ENCODE measurements at places on chromosomes 4 and X.

GRCh38 chrX:31007321-31007720 lies 64.5 kb downstream of the FTHL17 start:
- no peaks in the 10 kb centered on the region for H3K4me1 ChIP-seq
- no peaks in the 10 kb centered on the region for H3K27me3 ChIP-seq
- no peak overlapping the region for H3K4me3 ChIP-seq
- no peak overlapping the region for H3K27ac ChIP-seq
- H3K36me3 ChIP-seq, result no peaks in the 10 kb centered on the region
- DNase-seq, result no peak

DNA sequence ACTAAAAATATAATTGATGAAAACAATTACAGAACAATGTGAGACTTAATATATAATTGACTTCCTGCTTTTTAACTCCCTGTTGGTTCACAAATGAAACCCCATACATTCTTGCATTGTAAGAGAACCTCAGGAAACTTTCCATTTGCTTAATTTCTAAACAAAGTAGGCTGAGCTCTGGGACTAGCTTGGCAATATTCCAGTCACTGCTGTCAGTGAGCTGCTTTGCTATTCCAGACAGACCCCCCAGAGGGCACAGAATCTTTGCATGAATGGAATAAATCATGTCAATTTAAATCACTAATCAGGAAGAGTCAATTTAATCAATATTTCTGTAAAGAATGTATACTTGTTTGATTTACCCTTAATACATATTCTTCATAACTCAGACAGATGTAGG lies 110.6 kb downstream of the NEXMIF start:
- H3K4me1 ChIP-seq, result no peaks in the 10 kb centered on the region
- H3K27ac ChIP-seq, result no peak overlapping the region
- no peaks in the 10 kb centered on the region for H3K27me3 ChIP-seq
- no peak for DNase-seq
- no peak overlapping the region for H3K4me3 ChIP-seq

DNA sequence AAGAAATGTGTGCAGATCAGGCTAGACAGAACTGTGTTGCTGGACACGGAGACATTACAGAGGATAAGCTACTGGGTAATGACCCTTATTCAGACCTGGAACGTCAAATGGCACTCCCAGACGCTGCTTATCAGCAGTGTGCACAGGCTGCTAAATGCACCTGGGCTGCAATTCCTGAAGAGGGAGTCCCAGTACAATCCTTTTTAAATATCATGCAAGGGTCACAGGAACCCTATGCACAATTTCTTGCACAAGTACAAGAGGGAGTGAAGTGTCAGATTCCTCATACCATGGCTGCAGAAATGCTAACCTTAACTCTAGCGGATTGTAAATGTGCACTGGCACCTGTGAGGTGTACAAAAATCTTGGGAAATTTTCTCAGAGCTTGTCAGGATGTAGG lies 16.9 kb downstream of the SPIN2B start:
- no peak overlapping the region for H3K4me3 ChIP-seq
- no peak for DNase-seq
- no peaks in the 10 kb centered on the region for H3K36me3 ChIP-seq
- H3K27ac ChIP-seq, result no peak overlapping the region
- no peaks in the 10 kb centered on the region for H3K27me3 ChIP-seq
- H3K4me1 ChIP-seq, result no peaks in the 10 kb centered on the region

DNA sequence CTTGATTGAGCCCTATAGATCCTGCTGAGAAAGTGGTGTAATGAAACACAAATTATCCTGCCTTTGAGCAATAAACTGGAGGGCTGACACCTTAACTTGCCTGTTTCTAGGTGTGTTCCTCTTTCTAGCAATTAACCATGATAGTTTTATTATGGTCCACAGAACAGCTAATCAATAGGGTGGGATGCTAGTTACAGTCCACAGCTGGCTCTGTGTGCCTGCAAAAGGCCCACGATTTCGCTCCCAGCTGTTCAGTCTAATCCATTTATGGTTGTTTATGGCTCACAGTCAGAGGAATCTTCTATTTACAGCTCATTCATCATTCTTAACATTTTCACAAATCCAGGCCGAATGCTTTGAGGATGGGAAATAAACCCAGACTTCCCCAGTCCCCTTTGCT lies 674.9 kb downstream of the SMARCA1 start:
- no peaks in the 10 kb centered on the region for H3K4me1 ChIP-seq
- no peaks in the 10 kb centered on the region for H3K36me3 ChIP-seq
- no peak overlapping the region for H3K4me3 ChIP-seq
- no peak overlapping the region for H3K27ac ChIP-seq
- no peak for DNase-seq
- no peaks in the 10 kb centered on the region for H3K27me3 ChIP-seq

- peaks cover 3% of the 10 kb centered on the region for H3K27me3 ChIP-seq
- no peaks in the 10 kb centered on the region for H3K4me1 ChIP-seq
- no peaks in the 10 kb centered on the region for H3K36me3 ChIP-seq
- H3K27ac ChIP-seq, result no peak overlapping the region
- no peak for DNase-seq
- H3K4me3 ChIP-seq, result no peak overlapping the region
Observed at GRCh38 chr4:169253904-169254303, 16.9 kb downstream of the SH3RF1 start.

GRCh38 chr4:183100827-183101226 lies 1.8 kb downstream of the WWC2 start:
- no peak overlapping the region for H3K27ac ChIP-seq
- H3K36me3 ChIP-seq, result no peaks in the 10 kb centered on the region
- no peak overlapping the region for H3K4me3 ChIP-seq
- H3K27me3 ChIP-seq, result peaks cover 13% of the 10 kb centered on the region

GRCh38 chr4:133972586-133972985 lies 229.0 kb downstream of the PABPC4L start:
- H3K27ac ChIP-seq, result no peak overlapping the region
- no peaks in the 10 kb centered on the region for H3K27me3 ChIP-seq
- no peaks in the 10 kb centered on the region for H3K4me1 ChIP-seq
- H3K4me3 ChIP-seq, result no peak overlapping the region
- no peaks in the 10 kb centered on the region for H3K36me3 ChIP-seq

DNA sequence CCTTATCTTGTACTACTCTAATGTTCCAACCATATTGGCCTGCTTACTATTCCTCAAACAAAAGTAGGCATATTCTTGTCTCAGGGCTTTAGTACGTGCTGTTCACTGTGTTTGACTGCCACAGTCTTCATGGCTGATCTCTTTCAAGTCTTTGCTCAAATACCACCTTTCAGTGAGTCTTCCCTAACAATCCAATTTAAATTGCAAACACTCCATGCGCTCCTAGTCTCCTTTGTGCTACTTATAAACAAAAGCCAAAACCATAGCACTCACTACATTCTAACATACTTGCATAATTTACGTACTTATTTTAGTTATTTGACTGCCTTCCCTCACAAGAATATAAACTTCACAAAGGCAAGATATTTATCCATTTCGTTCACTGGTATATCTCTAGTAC lies 1.7 kb upstream of the ART3 start:
- H3K4me1 ChIP-seq, result no peaks in the 10 kb centered on the region
- no peaks in the 10 kb centered on the region for H3K27me3 ChIP-seq
- no peak overlapping the region for H3K4me3 ChIP-seq
- no peaks in the 10 kb centered on the region for H3K36me3 ChIP-seq
- no peak overlapping the region for H3K27ac ChIP-seq
- DNase-seq, result no peak

- no peak for DNase-seq
- H3K4me1 ChIP-seq, result no peaks in the 10 kb centered on the region
- H3K4me3 ChIP-seq, result no peak overlapping the region
- H3K36me3 ChIP-seq, result no peaks in the 10 kb centered on the region
- H3K27me3 ChIP-seq, result no peaks in the 10 kb centered on the region
Observed at GRCh38 chr4:78627966-78628678, 76.6 kb downstream of the ANXA3 start.

DNA sequence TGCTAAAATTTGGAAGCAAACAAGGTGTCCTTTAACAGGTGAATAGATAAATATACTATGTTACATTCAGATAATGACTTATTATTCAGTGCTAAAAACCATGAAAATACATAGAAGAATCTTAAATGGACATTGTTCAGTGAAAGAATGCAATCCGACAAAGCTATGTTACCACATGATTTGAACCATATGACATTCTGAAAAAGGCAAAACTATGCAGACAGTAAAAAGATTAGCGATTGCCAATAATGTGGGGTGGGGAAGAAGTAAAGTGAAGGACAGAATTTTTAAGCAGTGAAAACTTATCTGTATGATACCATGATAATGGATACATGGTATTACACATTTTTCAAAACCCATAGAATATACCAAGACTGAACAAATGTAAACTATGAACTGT lies 926.9 kb downstream of the FAT4 start:
- no peaks in the 10 kb centered on the region for H3K36me3 ChIP-seq
- H3K27me3 ChIP-seq, result no peaks in the 10 kb centered on the region
- H3K27ac ChIP-seq, result no peak overlapping the region
- H3K4me1 ChIP-seq, result no peaks in the 10 kb centered on the region
- DNase-seq, result no peak
- H3K4me3 ChIP-seq, result no peak overlapping the region

GRCh38 chr4:176383273-176384077 lies 63.7 kb downstream of the SPCS3 start:
- no peaks in the 10 kb centered on the region for H3K27me3 ChIP-seq
- no peak for DNase-seq
- H3K27ac ChIP-seq, result no peak overlapping the region
- no peaks in the 10 kb centered on the region for H3K36me3 ChIP-seq
- no peaks in the 10 kb centered on the region for H3K4me1 ChIP-seq

- peaks cover 2% of the 10 kb centered on the region for H3K36me3 ChIP-seq
- peaks cover 16% of the 10 kb centered on the region for H3K4me1 ChIP-seq
- no peak overlapping the region for H3K27ac ChIP-seq
- DNase-seq, result no peak
Observed at GRCh38 chr4:186203406-186203805, 12.0 kb downstream of the CYP4V2 start.

DNA sequence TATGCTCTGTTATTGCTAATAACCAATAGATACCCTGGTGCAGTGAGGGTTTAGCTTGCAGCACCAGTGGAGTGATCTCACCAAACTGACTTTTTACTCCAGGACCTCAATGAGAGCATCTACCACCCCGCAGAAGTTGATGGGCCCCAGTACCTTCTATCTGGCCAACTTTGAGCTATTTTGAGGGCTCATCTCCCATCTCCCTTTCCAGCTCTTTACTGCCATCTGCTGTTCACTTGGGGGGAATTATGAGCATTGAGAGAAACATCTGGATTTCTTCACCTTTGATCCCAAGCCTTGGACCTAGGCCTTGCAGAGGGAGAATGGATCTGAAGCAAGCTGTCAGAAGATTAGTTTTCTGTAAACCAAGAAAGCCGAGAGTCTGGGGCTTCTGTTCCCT lies 143.6 kb downstream of the TMEM164 start:
- H3K4me3 ChIP-seq, result no peak overlapping the region
- H3K36me3 ChIP-seq, result peaks cover 2% of the 10 kb centered on the region
- H3K4me1 ChIP-seq, result peaks cover 9% of the 10 kb centered on the region
- no peaks in the 10 kb centered on the region for H3K27me3 ChIP-seq
- DNase-seq, result peak; percentile 50

DNA sequence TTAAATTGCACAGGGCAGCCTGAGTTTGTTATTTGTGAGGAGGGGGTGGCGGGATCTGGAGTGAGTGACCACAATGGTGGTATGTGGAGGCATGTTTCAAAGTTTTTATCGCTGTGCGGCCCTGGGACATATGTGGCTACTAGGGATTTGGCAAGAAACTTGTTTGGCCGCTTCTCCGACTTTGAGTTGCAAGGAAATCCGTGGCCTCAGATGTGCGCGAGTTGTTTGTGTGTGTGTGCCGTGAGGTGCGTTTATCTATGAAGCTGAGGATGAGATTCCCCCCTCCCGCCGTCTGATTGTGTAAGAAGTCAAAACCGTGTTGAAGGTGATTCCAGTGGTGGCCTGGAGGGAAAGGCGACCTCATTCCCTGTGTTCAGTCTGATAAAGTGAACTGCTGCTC lies 1.4 kb downstream of the JADE3 start:
- peaks cover 9% of the 10 kb centered on the region for H3K4me1 ChIP-seq
- H3K36me3 ChIP-seq, result no peaks in the 10 kb centered on the region
- H3K27me3 ChIP-seq, result peaks cover 26% of the 10 kb centered on the region
- no peak overlapping the region for H3K27ac ChIP-seq

DNA sequence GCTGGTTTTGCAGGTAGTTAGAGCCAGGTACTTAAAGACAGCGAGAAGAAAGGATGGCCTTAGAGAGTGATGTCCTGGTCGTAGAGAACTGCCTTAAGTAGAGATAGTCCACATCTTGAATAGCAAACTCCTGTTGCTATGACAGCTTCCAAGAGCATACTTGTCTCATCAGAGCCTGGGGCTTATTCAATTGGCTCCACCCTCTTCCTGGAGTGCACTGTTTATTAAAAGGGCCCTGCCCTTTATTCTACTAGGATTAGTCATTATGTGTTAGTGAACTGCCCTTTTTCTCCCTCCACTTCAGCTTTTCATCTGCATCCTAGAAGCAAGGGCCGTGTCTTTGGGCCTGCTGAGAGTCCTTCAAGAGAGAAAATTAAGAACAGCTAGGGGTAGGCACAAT lies 94.5 kb upstream of the EOLA2 start:
- no peaks in the 10 kb centered on the region for H3K27me3 ChIP-seq
- no peak for DNase-seq
- no peaks in the 10 kb centered on the region for H3K4me1 ChIP-seq
- H3K27ac ChIP-seq, result no peak overlapping the region

- H3K36me3 ChIP-seq, result no peaks in the 10 kb centered on the region
- no peaks in the 10 kb centered on the region for H3K27me3 ChIP-seq
- DNase-seq, result no peak
Observed at GRCh38 chr4:62235911-62236310, 1035.8 kb downstream of the ADGRL3 start.

DNA sequence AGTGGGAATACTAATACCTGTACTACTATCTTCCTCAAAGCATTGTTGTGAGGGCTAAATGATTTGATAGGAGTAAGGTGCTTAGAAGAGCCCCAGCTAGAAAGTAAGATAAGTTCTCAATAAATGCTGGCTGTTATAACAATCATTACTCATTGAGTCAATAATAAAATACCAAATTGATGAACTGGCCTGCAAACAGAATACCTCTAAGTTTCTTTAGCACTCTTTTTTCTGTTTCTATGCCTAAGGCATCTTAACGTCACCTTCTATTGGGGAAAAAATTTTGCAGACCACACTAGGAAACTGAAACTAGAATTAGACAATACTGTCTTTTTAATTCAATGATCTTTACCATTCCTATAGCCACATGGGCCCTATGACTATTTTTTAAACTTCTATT lies 1.2 kb downstream of the CLTRN start:
- no peak overlapping the region for H3K27ac ChIP-seq
- peaks cover 14% of the 10 kb centered on the region for H3K27me3 ChIP-seq
- no peaks in the 10 kb centered on the region for H3K4me1 ChIP-seq
- H3K36me3 ChIP-seq, result no peaks in the 10 kb centered on the region
- DNase-seq, result no peak
